ENCODE measurements at places on chromosomes 13 and 19.

GRCh38 chr13:99033814-99034213, 56.0 kb upstream of the DOCK9 start:
- no peak for DNase-seq

DNA sequence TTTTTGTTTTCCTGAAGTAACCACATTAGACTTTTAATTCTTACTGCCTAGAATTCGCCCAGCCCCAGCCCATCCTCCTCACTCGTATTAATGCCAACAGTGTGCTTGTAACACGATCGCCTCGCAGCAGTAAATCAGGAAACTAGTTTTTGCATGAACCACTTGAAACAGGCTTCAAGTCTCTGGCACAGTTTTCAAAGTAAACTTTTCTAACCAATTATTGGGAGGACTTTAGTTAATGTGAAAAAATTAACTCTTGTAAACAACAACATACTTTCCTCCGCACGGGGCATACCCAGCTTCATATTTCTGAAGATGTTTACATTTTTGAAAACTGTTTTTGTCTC, 39.2 kb downstream of the TNFRSF19 start:
- no peak for DNase-seq

DNA sequence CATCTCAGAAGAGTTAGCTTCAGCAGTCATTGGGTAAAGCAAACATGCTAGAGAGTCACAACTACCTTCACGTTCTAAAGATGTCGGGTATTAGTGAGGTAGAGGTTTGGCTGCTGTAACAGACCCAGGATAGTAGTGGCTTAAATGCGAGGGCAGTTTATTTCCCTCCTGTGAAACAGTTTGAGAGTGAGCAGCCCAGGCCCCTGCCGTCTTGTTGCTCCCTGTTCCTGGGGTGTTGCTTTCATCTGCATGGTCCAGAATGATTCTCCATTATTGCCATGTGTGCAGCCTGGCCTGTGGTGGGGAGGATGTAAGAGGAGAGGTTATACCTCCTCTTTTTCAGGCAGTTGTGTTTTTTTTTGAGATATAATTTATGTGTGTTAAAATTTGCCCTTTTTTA, 63.7 kb downstream of the SIPA1L3 start:
- DNase-seq, result no peak

- peak; percentile 37 for DNase-seq
Observed at GRCh38 chr19:16077984-16078758, 1.9 kb downstream of the TPM4 start.

DNA sequence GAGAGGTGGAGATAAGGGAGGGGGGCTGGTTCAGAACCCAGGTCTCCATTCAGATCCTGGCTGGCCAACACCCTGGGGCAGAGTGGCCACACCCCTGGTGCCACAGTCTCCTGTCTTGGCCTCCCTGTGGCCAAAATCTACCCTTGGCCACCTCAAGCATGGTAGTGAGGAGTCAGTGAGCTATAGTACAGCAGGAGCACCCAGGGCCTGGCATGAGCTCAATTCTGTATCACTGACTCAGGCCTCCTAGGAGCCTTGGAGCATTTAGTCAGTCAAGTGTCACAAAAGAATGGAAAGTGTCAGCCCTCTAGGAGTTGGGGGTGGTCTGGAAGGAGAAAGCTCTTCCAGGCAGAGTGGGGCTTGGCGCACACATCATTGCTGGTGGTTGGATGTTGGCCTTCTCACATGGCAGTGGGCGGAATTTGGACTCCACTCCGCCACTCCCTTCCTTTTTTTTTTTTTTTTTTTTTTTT, 6.6 kb upstream of the CD79A start:
- no peak for DNase-seq

DNA sequence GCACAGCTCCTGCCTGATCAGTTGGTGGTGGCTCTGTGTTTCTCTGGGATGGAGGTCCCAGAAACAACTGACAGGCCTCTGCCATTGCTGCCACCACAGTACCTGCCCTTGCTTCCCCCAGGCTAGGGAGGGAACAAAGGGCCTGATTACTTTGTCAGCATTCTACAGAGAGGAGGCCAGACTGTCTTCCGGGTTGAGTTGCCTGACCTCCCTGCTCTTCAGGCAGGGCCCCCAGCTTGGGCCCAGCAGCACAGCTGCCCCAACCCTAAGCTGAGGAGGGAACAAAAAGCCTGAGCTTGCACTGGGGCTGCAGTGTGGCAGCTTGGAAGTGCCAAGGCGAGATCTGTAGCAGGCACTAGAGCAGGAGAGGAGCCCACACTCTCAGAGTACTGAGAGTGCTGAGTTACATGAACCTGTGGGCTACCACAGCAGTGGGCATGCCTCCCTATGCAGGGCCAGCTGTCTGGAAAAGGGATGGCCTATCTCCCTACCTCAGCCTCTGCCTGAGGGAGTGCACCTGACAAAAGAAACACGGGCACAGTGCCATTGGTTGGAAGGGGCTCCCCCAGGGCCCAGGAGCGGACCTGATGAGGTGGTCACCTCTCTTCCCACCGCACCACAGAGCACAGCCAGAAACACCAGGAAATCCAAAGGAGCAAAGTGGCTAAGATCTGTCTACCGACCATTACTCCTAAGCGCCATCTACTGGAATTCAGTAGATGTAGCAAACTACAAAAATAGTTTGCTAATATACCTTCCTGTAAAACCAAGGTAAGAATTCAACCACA, 24.4 kb downstream of the SLC25A15 start:
- peak; percentile 26 for DNase-seq

GRCh38 chr13:34065928-34066327, 248.0 kb downstream of the RFC3 start:
- DNase-seq, result no peak

- no peak for DNase-seq
Observed at GRCh38 chr19:52112624-52113023, 17.1 kb upstream of the ZNF841 start.

GRCh38 chr13:42807866-42808265, 26.5 kb downstream of the FAM216B start:
- DNase-seq, result no peak

DNA sequence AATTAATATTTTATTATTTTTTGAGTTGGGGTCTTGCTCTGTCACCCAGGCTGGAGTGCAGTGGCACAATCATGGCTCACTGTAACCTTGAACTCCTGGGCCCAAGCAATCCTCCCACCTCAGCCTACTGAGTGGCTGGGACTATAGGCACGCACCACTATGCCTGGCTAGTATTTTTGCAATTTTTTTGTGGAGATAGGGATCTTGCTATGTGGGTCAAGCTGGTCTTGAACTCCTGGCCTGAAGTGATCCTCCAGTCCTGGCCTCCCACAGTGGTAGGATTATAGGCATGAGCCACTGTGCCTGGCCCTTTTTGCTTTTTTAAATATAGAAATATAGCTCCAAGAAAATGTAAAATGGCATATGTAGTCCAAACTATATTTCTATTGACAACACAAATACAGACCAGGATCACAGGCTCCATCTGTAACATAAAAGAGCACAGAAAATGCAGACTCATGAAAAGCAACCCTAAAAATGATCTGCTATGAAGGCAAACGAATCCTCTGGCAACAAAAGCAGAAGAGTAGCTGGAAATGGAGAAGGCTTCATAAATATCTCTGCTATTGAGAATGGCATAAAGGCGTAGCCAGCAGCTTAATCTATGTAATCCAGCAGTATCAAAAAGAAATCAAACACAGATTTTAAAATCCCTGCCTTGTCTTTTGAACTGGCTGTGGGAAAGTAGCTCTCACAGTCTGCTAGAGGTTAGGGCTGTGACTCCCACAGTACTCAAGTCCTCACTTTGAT, 200.6 kb downstream of the LHFPL6 start:
- no peak for DNase-seq

GRCh38 chr13:66624302-66624701, 605.8 kb downstream of the PCDH9 start:
- DNase-seq, result no peak

- DNase-seq, result peak; percentile 84
Observed at GRCh38 chr19:47112166-47112996, 1.2 kb downstream of the ZC3H4 start.

DNA sequence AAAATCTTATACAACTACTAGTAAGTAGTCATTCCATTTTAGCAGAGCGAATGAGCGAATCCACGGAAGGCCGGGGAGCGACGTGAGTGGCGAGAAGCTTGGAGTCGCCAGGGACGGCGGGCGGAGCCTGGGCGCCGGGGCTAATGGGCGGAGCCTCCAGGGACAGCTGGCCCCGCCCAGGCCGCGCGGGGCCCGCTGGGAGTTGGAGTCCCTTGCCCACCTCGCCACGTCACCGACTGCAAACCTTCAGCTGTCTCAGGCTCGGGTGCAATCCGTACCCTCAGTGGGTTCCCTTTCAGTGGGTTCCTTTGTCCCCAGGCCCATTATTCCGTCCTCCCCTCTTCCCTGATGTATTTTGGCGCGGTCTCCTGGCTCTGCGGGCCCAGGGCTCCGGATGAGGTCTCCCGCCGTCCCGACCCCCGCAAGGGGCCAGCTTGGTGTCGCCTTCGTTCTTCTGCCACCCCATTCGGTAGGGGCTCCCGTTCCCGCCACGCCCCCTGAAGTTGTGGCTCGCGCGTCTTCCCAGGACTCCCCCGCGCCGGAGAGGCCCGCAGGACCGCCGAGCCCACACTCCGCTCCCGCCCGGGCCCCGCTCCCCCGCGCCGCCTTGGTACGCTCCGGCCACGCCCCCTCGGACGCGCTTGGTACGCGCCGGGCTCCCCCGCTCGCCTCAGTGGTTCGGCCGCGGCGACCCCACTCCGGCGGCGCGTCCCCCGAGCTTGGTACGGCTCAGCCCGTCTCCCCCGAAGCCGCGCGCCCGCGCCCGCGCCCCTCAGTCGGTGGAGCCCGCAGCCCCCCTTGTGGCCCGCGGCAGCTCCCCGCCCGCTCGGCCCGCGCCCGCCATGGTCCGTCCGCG, at the start of gene PTOV1:
PTOV1 (plus strand) TSS at position 673 of the 856 bp plus-strand sequence.
- DNase-seq, result peak; percentile 97

- no peak for DNase-seq
Observed at GRCh38 chr19:30812099-30812678, 440.0 kb downstream of the ZNF536 start.

- no peak for DNase-seq
Observed at GRCh38 chr13:30792285-30793000, 57.1 kb downstream of the ALOX5AP start.

- DNase-seq, result no peak
Observed at GRCh38 chr13:102680842-102681740, 13.8 kb downstream of the METTL21C start.

DNA sequence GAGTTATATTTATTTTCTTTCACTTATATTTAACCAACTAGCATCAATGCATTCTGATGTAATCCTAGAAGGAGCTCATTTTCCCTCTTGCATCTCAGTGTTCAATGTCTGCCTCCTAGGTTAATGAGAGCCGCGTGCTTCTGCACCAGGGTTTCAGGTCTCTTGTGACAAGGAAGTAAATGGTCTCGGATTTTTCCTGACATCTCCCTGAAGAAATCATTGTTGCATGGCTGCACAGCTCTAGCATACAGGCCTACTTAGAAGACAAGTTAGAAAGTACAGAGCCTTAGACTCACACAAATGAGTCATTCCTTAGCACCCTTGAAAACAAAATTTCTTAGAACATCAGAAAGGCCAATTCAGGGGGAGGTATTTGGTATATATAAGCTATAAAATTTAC, 57.2 kb upstream of the KLF12 start:
- no peak for DNase-seq

DNA sequence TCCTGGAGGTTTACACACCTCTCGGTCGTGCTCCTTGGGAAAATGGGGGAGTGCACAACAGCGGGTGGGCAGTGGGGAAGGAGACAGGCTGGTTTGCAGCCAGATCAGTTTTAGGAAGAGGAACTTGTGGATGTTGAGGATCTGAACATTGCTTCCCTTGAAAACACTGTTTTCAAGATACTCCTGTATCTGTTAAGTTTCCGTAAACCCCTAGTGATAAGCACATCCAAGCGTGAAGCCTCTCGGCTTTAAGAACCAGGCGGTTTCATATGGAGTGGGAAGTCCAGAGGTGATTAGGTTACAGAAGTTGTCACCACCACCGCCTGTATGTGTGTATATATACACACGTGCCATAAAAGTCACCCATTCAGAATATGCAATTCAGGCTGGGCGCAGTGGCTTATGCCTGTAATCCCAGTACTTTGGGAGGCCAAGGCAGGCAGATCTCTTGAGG, 47.4 kb downstream of the SIPA1L3 start:
- no peak for DNase-seq

DNA sequence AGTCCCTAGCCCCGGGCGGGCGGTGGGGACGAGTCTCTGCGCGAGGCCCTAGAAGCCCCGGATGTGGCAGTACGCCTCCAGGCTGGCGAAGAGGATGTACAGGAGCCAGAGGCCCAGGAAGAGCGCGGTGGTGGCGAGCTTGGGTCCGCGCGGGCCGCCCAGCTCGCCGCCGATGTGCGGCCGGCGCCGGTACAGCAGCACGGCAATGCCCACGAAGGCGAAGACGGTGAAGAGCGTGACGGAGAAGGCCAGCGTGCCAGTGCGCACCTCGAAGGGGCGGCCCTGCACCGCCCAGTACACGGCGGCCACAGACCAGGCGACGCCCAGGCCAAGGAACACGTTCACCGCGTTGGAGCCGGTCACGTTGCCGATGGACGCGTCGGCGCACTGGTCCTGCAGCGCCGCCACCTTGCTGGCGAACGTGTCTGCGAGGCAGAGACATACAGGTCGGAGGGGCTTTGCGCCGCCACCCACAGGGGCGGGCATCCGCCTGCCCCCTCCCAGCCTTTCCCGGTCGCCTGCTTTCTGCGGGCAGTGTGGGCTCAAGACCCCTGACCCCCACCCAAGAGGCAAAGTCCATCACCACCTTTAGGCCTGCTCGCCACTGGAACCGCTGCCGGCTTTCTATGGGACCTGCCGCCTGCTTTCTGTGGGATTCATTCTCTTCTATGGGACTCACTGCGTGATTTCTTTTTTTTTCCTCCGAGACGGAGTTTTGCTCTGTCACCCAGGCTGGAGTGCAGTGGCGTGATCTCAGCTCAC, 10.9 kb upstream of the MEIS3 start:
- no peak for DNase-seq

GRCh38 chr19:43936188-43936587, 1.1 kb upstream of the ZNF45 start:
- peak; percentile 22 for DNase-seq

DNA sequence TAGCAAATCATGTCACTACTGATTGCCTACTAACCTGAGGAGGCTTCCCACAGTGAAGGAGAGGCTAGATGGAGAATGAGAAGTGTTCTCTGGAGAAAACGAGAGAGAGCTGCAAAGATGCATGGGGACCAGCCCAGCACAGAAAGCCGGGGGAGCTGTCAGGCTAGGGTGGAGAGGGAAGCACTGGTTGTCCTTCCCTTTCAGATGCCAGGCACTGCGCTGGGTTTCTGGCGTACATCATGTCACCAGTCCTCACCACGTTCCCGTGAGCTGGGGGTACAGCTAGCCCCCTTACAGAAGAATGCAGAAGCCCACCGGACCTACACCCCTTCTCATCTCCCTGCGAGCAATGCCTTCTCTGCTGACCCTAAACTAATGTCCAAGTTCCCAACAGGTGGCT, 86.0 kb downstream of the STK24 start:
- DNase-seq, result no peak

DNA sequence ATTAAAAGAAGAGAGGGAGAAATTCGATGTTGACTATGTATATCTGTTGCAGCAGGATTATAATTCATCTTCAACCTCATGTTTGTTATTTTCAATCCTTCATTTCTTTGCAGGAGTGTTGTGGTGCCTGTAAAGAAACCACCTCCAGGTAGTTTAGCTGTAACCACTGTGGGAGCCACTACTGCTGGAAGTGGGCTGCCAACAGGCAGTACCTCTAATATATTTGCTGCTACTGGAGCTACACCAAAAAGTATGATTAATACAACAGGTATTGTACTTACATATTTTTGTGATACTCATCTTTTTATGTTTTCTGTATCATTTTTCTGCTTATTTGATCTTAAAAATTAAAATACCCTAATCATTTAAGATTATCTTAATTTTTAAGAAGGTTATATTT, 266.5 kb downstream of the NBEA start:
- no peak for DNase-seq

Data from K562 (cell line).